ENCODE measurements at places on chromosomes 7 and 10. TPM values are rescaled to one million over a fixed set of nuclear protein-coding genes. Genes with fewer than 3 reads are reported as not detected.

Gene GPR158
- under 0.01 TPM for total RNA-seq

Gene LBX1
- total RNA-seq: not detected

Gene MSMB
- total RNA-seq: not detected

Gene SPDYE11
- total RNA-seq: not detected

Gene MEOX2
- 3.8 TPM for total RNA-seq

Gene C10orf95
- not detected for total RNA-seq

Gene FFAR4
- total RNA-seq: not detected

Gene GSTO2
- total RNA-seq: 2.2 TPM

Gene KIN
- total RNA-seq: 5.8 TPM

Gene DGKI
- total RNA-seq: 23.3 TPM

Gene UTF1
- not detected for total RNA-seq

Gene RPP38
- total RNA-seq: 16.6 TPM

Gene FOXI2
- total RNA-seq: not detected
